Retinal pigment epithelial cell (primary cell): ENCODE measurements at places on chromosomes 1 and 21.

GRCh38 chr1:229409616-229410369 is 24.1 kb downstream of the ACTA1 start:
- DNase-seq = no peak

DNA sequence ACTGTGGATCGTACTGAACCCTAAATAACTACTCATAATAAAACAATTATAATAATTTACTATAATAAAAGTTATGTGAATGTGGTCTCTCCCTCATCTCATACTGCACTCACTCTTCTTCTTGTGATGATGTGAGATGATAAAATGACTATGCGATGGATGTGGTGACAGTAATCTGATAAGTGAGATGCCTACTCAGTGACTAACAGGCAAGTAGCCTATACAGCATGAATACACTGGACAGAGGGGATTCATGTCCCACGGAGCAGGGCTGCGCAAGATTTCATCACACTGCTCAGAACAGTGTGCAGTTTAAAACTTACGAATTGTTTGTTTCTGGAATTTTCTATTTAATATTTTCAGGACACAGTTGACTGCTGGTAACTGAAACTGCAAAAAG is 304.0 kb downstream of the DUSP10 start:
- no peak for DNase-seq

GRCh38 chr1:62159940-62160348 is 34.7 kb upstream of the L1TD1 start:
- DNase-seq = no peak

DNA sequence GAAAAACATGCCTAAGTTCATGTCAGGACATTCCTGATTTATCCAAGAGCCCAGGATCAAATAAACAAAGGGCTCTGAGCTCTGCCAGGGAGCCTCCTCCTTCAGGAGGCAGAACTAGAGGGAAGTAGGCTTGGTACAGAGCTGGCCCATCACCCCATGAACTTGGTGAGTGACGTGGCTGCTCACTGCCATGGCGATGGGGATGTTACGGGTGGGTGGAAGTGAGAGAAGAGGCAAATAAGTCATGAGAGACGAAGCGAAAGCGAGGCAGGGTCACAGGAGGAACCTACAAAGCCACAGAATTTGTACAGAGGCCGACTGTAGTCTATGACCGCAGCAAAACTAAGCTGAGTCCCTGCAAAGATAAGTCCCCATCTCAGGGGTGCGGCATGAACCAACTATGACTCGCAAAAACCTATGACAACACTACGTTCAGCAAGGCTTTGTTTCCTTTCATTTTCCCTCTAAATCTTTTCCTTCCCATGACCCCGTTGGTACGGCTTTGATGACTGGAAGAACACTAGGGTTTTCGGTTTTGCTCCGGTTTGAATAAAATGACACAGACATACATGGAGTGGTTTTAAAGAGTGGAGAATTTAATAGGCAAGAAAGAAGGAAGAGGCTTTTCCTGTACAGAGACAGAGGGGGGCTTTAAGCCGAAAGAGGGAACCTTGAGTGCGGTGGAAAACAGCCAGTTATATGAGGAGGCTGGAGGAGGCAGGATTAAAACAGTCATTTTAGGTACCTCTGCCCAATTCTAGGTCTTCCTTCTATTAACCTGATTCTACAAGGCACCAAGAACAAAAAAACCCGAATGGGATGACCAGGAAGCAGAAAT is 74.1 kb downstream of the CD46 start:
- no peak for DNase-seq

DNA sequence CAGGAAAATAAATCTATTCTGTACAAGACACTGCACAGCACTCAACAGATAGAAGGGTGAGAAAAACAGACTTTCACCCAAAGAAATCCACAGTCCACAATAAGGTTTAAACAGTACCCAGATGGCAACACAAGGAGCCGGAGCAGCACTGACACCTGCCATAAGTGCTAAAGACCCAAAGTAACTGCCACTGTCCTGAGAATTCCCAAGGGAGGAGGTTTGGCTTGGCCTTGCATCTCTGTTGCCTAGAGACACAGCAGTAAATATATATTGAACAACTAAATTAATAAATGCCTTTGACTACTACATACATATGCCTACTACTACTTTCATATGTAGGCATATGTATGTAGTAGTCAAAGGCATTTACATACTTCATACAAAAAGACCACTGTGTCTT is 68.0 kb downstream of the VAV3 start:
- no peak for DNase-seq
